ENCODE measurements at places on chromosomes 2 and 18.

- DNase-seq, result no peak
Measured at GRCh38 chr2:54864096-54864495, 140.6 kb downstream of the EML6 start.

GRCh38 chr2:19802086-19802841 lies 99.5 kb downstream of the TTC32 start:
- no peak for DNase-seq

- no peak for DNase-seq
Measured at GRCh38 chr2:225766431-225766830, 366.9 kb downstream of the NYAP2 start.

- DNase-seq, result no peak
Measured at GRCh38 chr18:75639472-75639831, 211.9 kb upstream of the SMIM21 start.

DNA sequence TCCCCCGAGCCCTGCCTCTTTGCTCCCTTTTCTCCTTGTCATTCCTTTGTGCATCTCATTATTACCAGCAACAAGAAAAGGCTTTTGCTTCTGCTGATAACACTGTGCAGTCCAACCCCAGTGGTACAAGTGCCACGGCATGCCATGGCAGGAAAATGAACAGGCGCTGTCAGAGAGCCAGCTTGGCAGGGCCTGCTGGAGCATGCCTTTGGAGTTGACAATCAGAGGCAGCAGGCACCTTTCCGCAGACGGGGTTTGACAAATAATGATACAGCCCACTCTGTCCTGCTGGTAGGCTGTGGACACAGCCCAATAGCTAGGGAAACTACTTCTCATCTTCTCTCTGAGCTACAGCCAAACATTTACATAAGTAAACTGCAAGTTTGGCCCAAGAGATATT lies 243.9 kb upstream of the LRRTM1 start:
- DNase-seq, result no peak

DNA sequence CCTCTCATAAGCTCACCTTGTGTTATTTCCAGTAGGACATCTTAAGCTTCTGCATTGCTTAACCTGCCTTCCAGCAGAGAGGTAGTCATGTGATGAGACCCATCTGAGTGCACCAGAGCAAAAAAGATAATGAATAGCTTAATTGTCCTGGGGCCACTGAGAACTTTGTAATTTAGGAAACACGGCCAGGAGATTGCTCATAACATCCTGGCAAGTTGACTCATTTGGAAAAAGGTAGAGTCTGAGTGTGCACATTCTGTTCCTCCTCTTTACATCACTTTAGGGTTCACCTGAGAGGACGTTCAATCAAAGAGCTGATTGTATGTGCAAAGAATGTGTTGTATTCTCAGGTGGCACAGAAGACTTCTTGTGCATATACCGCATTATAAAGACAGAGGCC lies 830.2 kb upstream of the SOX11 start:
- no peak for DNase-seq

DNA sequence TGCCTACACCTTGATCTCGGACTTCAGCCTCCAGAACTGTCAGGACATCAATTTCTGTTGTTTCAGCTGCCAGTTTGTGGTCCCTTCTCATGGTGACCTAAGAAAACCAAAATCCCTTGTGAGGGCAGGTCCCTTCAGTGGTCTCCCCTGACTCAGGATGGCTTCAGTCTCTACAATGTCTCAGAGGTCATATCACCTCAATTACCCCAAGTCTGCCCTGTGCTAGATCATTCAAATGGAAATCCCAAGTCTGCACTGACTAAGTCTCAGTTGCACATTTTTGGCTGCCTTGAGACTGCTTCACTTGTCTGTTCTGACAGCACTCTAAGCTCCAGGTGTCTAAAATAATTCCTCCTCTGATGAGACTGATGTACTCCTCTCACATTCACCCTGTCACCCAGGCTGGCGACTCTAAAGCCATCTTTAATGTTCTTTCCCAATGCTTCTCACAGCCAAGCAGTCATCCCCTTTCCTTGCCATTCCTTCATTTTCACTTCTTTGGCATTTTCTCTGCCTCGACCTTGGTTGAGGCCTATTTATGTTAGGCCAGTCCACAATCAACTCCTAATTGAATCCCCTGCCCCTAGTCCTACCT lies 470.8 kb downstream of the DLGAP1 start:
- DNase-seq, result no peak

GRCh38 chr2:26359886-26360473 lies 13.4 kb upstream of the ADGRF3 start:
- DNase-seq, result no peak

- no peak for DNase-seq
Measured at GRCh38 chr18:59725142-59725541, 27.9 kb upstream of the CCBE1 start.

GRCh38 chr18:35291166-35291565 lies 1.1 kb upstream of the ZSCAN30 start:
- no peak for DNase-seq

GRCh38 chr2:108270768-108271506 lies 17.8 kb upstream of the SULT1C2 start:
- no peak for DNase-seq

GRCh38 chr2:174335254-174335987 lies 667 bp downstream of the SP9 start:
- DNase-seq, result no peak
